ENCODE measurements at places on chromosomes 5 and 9.

DNA sequence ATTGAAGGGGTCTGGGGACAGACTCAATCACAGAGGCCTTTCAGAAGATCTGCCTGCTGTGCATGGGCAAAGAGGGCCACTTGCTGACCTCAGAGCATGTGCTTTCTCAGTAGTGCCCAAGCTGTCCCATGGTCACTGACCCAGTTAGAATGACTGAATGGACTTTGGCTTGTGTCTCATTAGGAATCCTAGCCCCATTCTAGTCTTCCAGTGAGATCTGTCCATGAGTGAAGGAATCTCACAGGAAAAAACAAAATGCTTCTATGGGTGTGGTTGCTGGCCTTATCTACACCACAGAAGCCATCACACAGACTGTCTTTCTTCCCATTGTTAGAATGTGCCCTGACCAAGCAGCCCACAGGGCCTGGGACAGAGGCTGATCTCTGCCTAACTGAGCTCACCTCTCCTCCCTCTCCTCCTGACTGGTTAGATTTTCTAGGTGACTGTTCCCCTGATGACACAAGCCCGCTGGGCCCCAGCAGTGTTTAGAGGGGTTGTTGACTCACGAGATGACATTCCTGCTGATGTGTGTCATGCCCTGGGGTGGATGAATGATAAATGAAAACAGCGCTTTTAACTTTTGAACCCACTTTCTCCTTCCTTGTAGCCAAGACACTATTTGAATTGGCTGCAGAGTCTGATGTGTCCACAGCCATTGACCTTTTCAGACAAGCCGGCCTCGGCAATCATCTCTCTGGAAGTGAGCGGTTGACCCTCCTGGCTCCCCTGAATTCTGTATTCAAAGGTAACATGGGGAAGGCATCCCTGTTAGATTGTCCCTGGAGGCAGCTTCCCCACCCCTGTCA is 24.8 kb downstream of the TGFBI start:
- DNase-seq = peak; percentile 98

- DNase-seq = no peak
Measured at GRCh38 chr9:135994501-135995192, 33.5 kb upstream of the UBAC1 start.

- no peak for DNase-seq
Measured at GRCh38 chr9:123929177-123929869, 603 bp downstream of the DENND1A start.

- DNase-seq = peak; percentile 66
Measured at GRCh38 chr9:135990468-135991429, 29.6 kb upstream of the UBAC1 start.

- peak; percentile 11 for DNase-seq
Measured at GRCh38 chr5:141402553-141403243, at the start of gene PCDHGA9. TSS of gene PCDHGA9 (plus strand) at chr5:141402778. CDS start at chr5:141402953, 175 bp downstream.

- peak; percentile 60 for DNase-seq
Measured at GRCh38 chr9:128276574-128277270, 646 bp downstream of the SWI5 start.

DNA sequence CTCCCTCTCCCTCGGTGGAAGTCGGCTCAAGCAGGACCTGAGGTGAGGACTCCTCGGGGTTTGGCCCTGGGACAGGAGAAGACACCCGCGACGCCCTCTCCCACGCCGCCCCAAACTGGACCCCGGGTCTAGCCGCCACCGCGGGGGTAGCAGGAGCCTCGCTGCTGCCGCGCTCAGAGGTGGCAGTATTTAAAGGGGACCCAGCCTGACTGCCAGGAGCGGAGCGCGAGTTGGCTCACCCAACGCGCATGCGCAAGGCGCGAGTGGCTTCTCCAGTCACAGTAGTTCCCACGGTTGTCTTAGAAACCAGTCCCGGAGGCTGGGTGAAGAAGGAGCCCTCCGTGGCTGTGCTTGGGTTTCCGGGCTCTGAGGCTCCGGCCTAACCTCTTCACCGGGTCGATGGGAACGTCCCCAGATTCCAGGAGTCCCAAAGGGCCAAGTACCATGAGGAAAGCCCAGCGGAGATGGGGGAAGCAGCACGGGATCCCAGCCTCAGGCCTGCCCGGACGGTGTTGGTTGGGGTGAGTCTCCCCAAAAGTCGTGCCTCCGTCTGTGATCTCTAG is 477.8 kb downstream of the SPATA31A7 start:
- DNase-seq = no peak

DNA sequence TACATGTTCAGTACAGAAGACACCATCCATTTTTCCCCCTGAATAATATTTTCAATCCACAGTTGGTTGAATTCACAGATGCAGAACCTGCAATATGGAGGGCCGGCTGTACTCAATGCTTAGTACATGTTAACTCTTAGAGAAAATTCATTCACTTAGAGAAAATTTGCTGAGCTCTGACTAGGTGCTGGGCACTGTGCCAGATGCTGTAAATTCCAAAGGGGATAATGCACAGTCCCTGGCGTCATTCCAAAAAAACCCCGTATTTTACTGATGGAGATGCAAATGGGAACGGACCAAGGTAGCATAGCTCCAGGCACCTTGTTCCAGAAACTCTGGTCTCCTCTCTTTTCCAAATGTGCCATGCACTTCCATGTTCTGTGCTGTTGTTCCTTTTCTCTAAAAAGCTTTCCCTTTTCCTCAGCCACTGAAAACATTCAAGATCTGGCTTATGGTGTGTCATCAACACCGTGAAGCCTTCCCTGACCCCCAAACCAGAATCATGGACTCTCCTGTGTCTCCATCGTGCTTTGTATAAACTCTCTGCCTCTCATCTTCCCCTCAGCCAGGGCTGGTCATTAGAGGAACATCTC is 55.7 kb upstream of the COL15A1 start:
- peak; percentile 69 for DNase-seq

- no peak for DNase-seq
Measured at GRCh38 chr5:158698023-158698639, 401.6 kb downstream of the EBF1 start.

- DNase-seq = no peak
Measured at GRCh38 chr5:4873652-4874051, 266.5 kb upstream of the ADAMTS16 start.

DNA sequence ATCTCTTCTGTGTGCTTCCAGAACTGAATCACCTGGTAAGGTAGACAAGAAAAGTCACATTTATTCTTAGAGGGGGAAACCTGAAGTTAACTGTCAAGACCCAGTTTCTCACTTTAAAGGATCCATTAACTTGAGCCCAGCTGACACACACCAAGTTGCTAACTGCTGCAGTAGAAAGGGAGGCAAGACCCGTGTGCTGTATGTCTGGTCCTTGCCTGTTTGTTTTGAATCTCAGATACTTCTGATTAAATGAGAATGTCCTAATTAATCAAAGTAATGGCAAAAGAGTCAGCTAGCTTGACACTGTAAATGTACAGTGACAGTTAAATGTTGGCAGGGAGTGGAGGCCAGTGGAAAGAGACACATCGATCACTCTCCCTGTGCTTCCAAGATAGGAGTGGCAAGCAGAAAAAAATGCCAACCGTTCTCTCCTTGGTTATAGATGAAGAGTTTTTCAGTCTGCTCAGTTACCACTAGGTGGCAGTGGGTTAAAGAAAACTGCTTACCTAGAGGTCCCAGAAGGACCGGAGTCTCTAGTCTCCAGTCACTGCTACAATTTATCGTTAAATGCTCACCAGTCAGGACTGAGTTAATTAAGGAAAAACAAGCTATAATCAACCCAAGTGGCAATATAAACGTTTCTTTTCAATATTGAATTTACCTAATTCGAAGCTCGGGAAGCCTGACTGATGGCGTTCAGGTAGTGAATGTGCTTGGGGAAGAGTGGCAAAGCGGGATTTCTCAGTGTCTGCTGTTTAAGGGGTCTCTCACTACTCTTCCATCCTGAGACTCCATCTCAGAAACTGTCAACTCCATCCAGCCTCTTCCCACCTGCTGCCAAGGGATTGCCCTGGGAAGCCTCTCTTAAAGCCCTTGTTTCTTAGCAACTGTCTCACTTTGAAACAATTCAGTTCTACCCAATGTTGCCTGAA is 18.4 kb downstream of the LSM11 start:
- peak; percentile 74 for DNase-seq

DNA sequence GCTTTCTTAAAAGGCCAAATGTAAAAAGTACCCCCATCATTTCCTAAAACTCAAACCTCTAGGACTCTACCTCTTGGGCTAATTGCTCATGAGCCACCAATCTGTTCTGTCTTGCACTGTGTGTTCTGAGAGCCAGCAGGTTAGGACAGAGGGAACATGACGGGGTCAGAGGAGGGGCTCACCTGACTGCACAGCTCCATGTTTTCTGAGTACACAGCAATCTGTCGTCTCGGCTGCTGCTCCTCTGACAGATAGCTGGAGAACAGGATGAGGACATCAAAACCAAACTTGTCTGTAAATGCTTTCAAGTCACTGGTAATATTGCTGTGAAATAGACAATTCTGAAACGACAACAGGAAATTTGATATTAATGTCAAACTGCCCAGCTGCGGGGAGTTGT is 50.9 kb upstream of the PCA3 start:
- DNase-seq = no peak

DNA sequence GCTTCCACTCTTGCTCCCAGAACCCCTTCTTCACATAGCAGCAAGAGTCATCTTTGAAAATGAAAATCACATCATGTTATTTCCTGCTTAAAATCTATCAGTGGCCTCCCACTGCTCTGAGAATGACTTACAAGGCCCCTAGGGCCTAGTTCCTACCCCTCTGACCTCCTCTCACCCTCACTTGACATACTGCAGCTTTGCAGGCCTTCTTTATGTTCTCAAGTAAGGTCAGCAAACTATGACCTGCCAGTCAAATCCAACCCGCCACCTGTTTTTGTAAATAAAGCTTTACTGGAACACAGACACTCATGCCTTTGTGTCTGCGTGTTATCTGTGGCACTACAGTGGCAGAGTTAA is 185.7 kb downstream of the NR3C1 start:
- DNase-seq = no peak

DNA sequence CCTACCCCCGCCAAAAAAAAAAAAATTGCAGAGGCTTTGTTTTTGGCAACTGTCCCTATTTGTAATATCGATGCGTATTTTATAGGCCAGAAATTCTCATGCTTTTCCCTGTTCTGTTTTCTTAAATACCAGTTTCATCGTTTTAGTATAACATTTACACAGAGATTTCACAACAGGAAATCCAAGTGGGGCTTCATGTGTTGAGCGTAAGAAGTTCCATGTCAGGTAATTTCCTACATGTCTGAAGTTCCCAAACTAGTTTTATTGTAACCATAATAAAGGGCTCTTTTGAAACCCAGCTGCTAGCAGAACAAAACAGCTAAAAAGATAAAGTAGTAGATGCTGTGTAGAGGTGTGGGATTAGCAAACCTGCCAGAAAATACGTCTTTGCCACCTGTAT is 4.2 kb downstream of the SMC5 start:
- no peak for DNase-seq

DNA sequence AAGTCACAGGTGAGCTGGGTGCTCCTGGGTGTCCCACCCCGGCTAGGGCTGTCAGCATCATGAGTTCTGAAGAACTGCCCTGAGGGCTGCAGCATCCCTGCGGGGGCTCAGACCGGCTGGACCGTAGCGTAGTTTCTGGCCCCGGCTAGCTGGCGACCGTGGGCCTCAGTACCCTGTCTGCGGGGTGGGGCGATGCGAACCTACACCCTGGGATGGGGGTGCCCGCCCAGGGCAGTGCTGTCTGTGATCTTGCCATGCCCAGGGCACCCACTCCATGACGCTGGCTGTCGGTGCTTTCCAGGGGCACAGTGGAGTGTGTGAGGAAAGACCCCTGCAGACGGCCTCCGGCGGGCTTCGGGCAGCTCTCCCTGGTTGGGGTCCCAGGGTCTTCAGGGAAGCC is 66.5 kb upstream of the IRX4 start:
- no peak for DNase-seq

DNA sequence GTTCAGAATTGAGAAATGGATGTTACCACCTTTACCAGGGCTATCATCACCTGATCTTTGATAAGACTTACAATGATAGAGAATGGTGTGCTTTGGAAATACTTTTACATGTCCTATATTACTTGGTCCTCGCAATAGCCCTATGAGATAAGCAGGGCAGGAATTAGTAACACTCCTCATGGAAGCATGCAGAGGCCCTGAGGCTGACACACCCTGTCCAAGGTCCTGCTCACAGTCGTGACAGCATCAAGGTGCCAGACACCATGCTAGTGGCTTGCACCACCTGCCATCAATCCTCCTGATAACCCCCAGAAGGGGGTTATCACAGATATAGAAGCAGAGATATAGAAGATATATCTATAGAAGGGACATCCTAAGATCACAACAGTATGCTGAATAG is 216.8 kb upstream of the TBC1D2 start:
- no peak for DNase-seq

DNA sequence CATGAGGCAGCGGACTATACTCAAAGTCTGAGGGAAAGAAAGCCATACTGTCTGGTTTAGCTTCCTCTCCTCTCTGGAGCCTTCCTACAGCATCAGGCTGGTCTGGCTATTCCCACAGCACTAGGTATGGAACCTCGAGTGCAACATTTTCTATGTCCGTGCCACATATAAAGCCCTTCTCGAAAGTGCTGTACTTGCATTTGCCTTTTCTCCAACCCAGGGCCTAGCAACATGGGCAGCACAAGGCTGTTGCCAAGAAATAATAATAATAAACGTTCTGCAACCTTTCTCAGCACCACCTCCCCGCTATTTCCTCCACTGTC is 804 bp downstream of the MED10 start:
- no peak for DNase-seq

DNA sequence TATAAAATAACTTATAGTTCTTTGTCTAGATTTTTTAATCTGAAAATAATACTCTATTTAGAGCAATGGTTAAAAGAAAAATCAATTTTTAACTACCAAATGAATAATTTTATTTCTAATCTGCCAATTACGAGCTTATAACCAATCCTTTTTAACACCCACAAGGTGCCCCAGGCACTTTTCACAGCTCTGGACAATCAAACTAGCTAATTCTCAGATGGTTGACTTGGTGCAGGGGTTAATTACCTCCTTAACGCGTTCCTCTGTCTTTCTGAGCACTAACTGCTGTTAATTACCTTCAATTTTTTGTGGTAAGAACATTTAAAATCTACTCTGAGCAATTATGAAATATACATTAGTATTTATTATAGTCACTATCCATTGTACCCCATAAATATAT is 109.6 kb upstream of the PJA2 start:
- DNase-seq = no peak

Data from EH (cell line).